Keratinocyte (primary cell): ENCODE measurements at places on chromosomes 3 and 15.
A peak's percentile ranks its signal among the peaks of the same experiment; 100 is the strongest.

GRCh38 chr3:52402101-52402521 lies 42.8 kb downstream of the SEMA3G start:
- DNase-seq = no peak

DNA sequence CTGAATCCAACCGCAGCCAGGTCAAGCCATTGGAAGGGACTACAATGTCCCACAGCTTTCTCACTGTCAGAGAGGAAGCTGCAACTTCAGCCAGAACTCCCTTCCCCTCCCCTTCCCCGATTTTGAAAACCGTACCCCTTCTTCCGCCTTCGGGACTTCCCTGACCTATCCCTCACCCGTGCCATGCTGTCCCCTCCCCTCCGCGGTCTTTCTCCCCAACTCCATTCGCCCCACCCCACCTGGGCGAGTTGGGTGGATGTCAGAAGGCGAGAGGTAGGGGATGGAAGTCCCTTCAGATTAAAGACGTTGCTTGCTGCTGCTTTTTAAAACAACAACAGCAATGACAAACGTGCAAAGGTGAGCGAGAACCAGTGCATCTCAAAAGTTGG lies 723 bp downstream of the CPNE4 start:
- no peak for DNase-seq

DNA sequence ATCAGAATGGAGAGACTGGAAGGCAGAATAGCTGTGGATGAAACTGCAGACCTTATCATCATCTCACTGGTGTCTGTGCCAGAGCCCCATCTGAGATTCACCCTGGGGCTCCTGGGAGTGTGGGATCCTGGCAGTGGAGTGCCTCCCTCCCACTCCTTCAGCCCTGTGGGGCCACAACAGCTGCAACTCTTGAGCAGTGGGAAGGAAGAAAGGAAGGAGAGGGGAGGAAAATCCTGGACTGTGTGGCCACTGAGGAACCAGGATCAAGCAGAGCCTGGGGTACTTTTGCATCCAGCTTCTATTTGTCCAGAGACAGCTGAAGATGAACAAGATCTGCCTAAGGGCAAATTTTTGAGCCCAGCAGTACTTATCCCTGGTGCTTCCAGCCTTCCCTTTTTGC lies 13.1 kb upstream of the ALDH1A2 start:
- no peak for DNase-seq

DNA sequence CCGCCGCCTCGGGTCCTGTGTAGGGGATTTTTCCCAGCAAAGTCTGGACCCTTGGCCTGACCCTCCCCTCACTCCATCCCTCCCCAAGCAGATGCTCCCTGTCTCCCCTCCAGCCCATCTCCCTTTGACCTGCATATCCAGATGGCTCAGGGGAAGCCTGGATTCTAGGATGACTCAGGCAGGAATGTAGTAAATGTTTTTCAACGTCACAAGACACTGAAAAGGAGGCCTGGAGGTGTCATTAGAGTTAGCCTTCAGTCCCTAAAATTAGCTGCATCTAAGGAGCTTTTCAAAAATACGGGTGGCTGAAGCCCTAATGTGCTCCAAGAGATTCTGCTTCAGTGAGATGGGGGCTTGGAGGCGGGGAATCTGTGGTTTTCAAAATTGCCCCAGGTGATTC lies 7.2 kb downstream of the ACAN start:
- DNase-seq = no peak

DNA sequence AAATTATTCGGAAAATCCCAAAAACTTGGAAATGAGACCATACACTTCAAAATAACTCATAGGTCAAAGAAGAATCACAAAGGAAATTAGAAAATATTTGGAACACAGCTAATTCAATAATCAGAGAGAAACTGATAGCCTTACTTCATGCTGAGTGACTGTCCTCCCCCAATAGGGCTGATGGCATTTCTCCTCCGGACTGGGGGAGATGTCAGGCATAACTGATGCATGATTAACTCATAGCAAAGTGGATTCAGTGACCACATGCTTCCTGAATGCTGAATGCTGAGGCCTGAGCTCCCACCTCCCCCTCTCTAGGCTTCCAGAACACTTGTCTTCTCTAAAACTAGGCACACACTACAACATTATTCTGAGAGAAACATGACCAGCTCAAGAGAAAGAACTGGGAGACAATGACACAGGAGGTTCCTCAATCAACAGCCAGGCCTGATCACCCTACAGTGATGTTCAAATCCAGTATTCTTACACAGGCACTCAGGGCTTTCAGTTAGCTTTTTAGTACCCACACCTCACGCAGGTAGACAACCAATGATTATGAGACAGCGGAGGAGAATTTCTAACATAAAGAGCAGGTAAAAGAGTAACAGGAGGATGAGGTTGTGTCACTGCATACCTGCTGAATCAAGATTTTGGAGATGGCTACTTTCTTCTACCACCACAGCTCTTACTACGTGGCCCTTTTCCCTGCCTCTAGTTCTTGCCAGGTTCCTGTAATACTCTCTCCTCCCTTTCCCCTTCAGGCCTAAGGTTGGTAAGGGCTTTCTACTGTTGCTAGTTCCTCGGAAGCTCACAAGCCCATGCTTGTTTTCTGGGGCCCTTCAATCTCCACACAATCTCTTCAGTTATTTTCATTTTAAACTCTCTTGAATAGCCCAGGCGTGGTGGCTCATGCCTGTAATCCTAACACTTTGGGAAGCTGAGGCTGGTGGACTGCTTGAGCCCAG lies 96.1 kb downstream of the FMN1 start:
- peak; percentile 49 for DNase-seq

- no peak for DNase-seq
These were observed 250.1 kb downstream of the ZBTB20 start for GRCh38 chr3:114896978-114897377.

- DNase-seq = no peak
These were observed 1.0 kb upstream of the ATP1B3 start for GRCh38 chr3:141875374-141875892.

DNA sequence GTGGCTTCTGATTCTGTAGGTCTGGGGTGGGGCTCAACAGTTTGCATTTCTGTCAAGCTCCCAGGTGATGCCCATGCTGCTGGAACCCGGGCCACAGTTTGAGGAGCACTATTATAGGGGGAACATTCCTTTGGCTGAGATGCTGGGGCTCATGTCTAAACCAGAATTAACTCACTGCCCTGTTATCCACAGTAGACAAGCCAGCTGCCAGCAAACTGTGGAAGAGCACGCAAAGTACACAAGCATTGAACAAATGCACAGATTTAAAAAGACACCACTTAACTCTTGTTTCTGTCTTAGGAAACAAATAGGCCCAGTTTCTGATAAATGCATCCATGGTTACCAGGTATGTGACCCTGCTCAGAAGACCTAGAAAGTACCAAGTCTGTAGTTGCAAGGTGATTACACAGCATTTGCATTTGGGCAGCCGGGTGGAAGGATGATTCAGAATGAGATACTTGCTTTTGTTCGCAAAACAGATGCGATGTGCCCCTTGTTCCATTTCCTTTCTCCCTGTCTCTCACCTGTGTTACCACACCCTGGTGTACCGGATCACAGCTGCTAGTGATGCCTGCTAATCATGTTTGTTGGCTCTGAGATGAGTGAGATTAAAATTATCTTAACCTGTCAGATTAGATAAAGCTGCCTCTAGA lies 12.4 kb downstream of the GYG1 start:
- DNase-seq = peak; percentile 2

- DNase-seq = no peak
These were observed 23.3 kb upstream of the MYO5C start for GRCh38 chr15:52318729-52319500.

DNA sequence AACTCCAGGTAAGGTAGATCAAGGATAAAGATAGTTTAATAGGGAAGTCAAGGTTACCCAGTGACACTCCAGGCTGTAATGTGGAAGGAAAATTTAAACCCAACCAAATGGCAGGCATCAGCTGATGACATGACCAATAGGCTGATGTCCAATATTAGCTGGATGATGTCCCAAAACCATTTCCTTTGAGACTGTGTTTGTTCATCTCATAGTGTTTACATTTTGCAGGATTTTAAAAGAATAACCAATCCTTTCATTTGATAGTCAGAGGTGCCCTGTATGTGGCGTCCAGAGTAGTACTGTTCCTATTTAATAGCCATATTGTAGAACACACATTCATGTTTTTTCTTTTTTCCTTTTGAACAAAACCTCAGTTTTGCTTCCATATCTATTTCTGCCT lies 23.3 kb upstream of the TMEM158 start:
- no peak for DNase-seq

DNA sequence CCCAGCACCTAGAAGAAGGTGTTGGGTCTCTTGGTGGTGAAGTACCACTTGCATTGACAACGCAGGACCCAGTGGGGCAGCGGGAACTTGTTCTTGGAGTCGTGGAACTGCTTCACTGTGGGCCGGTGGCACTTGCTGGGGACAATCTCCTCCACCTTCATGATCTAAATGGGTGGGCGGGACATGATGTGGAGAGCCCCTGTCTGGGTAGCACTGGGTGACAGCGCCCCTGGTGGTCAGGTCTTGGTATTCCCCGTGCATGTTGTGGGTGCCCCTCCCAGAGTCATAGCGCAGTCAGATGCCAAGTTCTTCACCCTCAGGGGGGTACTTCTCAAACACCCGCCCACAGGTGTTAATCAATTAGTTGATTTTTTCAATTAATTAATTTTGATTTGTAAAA lies 60.2 kb downstream of the AGBL1 start:
- no peak for DNase-seq

DNA sequence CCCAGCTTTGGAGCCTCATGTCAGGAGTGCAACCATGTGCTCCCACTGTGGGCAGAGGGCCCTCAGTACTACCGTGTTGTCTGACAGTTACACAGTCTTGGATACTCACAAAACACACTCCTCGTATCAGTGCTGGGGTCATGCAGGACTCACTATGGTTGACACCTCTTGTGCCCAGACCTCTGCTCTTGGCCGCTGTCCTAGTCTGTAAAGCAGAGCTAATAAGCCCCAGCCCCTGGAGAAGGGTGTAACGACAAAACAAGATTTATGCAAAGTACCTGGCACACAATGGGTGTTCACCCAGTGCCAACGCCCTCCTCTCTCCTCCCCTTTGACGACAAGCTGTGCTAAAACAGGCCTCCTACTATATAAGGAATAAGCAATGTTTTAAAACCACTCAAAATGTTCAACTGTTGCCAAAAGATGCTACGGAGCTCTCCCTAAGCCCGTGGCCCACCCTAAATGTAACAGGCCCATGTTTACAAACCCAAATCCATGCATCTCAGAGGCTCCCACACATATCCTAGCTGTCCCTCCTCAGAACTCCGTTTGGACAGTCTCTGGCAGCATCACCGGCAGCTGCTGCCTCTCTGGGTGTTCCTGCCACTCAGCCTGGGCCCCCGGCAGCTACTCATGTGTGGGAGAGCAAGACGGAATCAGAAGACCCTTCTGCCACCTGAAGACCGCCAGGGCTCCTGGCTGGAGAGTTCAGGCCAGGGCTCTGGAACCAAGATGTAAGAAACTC lies 65.8 kb downstream of the MRPL46 start:
- no peak for DNase-seq

GRCh38 chr15:57589754-57590153 lies 1.9 kb upstream of the MYZAP start:
- DNase-seq = no peak

GRCh38 chr15:39586387-39587095 lies 5.7 kb downstream of the THBS1 start:
- peak; percentile 53 for DNase-seq
